ENCODE measurements at places on chromosomes 16 and 17.
A peak's percentile ranks its signal among the peaks of the same experiment; 100 is the strongest.

DNA sequence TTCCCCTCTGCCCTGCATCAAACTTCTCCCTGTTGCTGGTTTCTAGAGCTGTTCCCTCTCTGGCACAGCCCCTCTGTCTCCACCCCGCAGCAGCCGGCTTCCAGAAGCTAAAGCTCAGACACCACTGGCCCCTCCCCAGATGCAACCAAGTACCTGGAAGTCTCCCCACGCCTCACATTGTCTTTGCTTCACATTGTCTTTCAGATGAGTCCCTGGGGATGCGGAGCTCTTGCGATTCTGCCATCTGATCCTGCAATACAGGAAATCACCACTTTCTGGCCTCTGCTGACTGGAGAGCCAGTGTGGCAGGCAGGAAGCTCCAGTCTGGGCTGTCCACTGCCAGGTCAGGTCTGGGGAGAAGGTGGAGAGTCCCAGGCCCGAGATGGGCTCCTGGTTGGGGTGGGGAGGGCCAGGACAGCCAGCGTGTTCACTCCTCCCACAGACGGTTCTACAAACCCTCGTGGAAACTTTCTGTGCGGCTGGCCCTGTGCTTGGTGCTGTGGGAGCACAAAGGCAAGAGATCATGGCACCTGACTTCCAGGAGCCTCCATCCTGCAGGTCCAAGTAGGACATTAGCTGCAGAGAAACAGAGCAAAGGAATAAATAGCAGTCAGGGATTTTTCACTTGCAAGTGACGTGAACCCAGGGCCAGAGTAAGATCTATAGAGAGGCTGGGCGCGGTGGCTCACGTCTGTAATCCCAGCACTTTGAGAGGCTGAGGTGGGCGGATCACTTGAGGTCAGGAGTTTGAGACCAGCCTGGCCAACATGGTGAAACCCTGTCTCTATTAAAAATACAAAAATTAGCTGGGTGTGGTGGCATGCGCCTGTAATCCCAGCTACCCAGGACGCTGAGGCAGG lies 47.9 kb upstream of the MAP3K14 start:
- no peak for DNase-seq

GRCh38 chr16:54093281-54093680 lies 193.3 kb downstream of the IRX3 start:
- DNase-seq: no peak

GRCh38 chr17:63425483-63425882 lies 20.6 kb downstream of the CYB561 start:
- DNase-seq: peak; percentile 36

DNA sequence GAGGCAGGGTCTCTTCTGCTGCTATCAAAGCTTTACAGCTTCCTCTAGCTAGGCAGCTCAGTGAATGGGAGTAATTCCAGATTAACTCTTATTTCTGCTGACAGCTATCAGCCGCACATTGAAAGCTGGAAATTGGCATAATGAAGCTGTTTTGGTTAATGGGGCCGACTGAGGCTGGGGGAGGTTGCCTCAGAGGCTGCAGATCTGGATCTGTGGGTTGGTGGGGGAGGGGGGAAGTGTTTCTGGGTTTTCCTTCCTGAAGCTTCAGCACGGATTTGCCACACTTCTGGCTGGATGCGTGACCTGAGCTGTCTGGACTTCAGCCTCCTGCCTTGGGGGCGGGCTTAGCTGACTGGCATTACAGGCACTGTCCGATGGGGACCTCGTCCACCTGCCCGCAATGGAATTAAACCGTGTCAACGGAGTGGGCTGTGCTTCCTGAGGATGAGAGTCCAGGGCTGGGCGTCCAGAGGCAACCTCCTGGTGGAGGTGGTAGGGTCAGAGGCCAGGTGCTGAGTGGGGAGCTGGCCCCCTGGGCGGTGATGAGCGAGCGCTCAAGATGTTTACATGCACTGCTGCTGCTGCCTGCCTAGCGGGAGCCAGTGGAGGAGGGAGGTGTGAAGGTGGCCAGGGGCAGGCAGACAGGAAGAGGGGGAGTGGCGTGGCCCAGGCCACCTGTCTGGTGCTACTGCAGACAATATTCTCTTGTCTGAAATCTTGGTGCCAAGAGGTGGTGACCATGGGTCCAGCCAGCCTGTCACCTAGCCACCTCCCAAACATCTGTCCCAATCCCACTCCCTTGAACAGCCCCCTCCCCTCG lies 6.7 kb upstream of the ABCC3 start:
- DNase-seq: no peak

DNA sequence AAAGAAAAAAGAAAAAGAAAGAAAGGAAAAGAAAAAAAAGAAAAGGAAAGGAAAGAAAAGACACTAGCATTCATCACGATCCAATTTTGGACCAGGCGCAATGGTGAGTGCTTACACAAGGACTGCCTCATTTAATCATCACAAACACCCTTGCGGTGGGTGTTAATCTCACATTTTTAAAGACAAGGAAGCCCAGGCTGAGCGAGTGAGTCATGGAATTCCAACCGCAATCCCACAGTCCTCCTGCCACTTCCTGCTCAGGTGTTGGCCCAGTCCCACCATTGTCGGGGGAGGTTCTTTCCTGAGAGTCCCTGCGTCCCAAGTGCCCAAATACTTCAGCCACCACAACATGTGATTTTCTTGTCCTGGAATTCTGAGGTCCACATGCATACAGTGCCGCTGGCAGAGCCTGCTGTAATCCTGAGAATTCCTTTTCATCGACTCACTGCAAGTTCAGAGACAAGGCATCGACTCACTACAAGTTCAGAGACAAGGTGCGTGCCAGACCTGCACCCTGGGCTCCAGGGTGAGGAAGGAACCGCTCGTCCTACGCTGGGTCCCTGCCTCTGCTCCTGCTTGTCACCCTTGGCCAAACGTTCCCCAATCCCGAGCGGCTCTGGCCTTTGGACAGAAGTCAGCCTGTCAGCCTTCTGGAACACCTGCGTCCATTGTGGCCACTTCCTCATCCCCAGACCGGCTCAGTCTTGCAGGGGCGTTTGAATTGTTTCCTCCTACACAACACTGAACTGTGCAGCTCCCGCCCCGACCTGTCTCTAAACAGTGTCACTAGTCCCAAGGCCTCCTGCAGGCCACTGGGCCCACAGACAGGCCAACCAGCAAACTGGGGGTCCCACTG lies 5.8 kb downstream of the ZG16B start:
- no peak for DNase-seq

DNA sequence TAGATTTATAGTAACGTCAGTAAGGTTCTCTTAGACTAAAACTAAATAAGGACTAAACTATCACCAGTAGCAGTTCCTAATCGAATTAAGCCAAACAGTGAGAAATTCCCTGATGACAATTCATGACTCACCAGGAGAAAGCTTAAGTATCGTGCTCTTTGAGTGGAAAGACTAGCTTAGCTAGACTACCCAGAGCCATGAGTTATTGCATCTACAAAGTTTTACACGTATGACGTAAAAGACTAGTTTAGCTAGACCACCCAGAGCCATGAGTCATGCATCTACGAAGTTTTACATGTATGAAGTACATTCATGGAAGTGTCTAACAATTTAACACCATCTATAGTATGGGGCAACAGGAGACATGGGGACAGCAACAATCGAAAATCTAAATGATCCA lies 36.6 kb downstream of the UBE2G1 start:
- DNase-seq: no peak
